ENCODE measurements at places on chromosomes 6 and 20.
A peak's percentile ranks its signal among the peaks of the same experiment; 100 is the strongest.

- DNase-seq: no peak
Observed at GRCh38 chr6:12096342-12096741, 84.2 kb downstream of the HIVEP1 start.

DNA sequence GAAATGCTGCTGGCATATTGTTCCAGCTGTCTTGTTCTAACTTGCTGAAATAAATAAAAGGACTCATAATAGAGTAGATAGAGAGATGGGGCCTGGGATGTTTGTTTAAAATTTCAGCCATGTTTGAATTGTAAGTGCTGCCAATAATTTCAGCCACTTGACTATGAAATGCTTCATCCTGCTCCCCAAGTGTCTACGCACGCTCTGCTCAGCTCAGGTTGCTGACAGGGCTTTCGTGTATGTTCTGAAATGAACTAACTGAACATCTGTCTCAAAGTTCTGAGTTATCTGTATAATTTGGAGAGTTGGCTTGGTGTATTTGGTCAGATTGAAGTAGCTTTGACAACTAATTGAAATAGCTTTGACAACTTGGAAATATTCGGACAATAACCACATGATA is 387.8 kb downstream of the BMP2 start:
- DNase-seq: no peak

DNA sequence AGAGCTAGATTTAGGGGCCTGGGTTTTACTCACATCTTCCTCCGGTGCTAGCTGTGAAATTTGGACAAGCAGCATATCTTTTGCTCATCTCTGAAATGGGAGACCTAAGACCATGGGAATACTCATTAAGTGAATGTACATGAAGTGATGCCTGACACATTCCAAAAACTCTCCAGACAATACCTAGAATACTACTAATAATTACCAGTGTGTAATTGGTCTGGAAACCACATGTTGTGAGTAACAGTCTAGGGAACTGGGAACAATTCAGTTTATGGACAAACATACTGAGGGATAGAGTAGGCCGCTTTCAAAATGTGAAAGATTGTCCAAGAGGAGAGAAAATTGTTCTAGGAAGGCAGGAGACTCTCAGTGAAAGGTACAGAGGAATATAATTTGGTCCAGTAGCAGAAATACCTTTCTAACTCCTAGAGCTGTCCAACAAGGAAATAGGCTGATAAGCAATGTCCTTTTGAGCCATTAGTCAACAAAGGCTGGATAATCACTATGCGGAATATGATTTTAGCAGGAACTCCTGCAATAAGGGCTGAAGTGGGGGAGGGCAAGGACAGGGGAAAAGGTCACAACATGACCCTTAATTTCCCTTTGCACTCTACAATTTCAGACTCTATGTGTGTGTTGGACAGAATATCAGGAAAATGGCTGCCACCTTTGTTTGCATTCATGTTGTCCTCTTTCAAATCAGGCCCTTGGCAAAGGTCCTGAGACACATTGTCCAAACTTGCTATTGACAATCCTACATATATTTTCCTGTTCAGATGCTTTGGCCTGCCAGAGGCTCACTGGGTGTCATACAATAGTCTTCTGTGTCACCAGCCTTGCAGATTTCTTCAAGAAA is 315.4 kb downstream of the PLCB1 start:
- no peak for DNase-seq

DNA sequence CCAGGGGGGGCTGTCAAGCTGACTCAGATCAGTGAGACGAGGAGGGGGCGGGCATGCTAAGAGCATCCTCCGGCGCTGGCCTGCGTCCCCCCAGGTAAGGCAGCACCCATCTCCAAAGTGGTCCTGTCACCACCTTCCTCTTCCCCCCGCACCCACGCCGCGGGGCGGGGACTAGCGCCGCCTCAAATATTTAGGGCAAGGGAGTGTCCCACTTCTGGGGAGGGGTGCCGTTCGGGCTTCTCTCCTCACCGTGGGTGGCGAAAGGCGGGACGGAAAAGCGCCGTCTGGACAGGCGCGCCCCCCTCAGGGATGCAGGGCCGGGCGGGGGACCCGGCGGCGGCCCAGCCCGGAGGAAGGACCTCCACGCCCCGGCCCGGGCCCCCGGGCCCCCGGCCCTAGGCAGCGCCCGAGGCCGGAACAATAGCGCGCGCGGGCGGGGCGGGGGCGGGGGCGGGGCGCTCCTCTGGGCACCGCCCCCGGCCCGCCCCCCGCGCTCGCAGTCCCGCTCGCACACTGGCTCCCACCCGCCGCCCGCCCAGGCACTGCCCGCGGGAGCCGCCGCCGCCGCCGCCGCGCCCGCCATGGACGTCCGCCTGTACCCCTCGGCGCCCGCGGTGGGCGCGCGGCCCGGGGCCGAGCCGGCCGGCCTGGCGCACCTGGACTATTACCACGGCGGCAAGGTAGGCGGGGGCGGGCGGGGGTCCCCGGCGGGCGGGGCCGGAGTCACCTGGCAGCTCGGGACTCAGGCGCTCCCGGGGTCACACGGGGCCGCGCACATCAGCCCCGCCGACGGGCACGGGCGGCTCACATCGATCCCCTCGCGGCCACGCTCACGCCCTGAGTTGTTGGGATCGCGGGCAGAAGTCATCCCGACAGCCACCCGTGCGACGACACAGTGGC is at the start of gene TOX2:
TSS of gene TOX2 (plus strand) at position 542 of the 900 bp plus-strand sequence. CDS start at position 582, 40 bp downstream.
- no peak for DNase-seq

DNA sequence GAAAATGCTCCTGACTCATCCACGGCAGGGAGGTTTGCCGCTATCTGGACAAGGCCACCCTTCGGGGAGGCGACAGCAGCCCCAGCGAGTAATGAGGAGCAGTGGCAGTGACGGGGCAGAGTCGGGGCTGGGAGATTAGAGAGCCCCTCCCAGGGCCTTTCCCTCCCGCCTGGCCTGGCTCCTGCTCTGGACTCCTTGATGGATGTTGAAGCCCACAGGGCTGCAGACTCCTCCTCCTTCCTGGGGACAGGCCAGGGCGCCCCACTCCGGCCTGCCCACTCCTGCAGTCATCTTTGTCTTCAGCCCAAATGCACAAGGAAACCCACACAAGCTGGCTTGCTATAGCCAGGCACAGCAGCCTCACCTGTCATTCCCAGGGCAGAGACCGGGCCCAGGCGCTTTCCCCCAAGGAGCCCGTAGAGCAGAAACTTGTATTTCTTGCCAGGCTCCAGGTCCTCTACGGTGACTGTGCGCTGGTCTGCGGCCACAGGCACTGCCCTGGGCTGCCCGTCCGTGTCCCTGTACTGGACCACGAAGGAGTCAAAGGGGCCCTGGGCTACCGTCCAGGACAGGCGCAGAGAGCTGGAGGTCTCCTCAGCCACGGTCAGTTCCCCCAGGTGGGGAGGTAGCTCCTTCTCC is 7.7 kb downstream of the CYP21A2 start:
- no peak for DNase-seq

DNA sequence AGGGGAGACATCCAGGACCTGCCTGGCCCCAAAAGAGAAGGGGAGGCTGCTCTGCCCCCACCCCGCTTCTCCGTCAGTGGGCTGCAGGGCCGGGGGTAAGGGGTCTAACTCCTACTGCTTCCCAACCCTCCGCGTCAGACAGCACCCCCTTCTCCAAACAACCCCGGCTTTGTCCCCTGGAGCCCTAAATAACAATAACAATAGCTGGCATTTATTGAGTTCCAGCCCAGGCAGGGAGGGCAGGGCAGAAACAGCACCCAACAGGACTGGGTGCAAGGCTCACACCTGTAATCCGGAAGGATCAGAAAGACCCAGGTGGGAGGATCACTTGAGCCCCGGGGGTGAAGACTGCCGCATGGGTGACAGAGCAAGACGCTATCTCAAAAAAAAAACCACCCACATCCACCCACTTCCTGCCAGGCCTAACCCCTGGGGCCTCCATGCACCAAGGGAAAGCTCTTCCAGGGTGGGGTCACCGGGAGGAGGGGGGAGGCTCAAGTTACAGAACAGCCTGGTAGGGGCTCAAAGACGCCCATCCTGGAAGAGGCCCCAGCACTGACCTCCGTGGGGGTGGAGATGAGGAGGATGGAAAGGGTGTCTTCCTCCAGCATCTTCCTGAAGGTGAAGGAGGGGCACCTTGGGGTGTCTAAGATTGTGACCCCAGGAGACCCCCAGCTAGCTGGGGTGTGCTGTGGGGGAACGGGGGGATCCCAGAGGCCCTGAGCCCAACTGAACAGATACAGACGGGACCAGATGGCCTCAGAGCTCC is 1.3 kb upstream of the FNDC11 start:
- DNase-seq: peak; percentile 54

DNA sequence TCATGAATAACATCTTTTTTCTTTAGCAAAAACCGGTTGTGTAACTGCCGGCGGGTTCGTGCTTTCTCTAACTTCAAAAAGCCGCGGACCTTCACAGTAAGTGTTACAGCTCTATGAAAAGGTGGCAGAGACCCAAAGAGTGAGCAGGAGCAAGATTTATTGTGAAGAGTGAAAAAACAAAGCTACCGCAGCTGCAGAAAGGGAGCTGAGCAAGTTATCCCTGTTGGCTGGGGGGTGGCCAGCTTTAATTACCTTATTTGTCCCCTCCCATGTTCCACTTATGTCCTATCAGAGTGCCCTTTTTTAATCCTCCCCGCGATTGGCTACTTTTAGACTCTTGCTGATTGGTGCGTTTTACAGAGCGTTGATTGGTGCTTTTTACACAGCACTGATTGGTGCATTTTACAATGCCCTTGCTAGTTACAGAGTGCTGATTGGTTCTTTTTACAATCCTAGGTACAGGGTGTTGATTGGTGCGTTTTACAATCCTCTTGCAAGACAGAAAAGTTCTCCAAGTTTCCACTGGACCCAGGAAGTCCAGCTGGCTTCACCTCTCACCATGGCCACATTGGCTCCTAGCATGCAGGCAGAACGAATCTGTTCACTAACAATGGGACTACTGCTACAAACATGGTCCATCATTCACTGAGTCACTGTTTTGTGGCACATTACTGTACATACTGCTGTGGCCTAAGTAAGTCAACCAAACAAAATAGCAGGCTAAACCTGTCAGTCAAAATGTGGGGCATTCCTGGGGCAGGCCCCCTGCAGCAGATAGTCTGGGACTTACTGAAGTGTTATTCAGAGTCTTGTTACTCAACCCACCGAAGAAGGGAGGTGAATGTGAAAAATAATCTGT is 52.8 kb downstream of the MYLIP start:
- no peak for DNase-seq

DNA sequence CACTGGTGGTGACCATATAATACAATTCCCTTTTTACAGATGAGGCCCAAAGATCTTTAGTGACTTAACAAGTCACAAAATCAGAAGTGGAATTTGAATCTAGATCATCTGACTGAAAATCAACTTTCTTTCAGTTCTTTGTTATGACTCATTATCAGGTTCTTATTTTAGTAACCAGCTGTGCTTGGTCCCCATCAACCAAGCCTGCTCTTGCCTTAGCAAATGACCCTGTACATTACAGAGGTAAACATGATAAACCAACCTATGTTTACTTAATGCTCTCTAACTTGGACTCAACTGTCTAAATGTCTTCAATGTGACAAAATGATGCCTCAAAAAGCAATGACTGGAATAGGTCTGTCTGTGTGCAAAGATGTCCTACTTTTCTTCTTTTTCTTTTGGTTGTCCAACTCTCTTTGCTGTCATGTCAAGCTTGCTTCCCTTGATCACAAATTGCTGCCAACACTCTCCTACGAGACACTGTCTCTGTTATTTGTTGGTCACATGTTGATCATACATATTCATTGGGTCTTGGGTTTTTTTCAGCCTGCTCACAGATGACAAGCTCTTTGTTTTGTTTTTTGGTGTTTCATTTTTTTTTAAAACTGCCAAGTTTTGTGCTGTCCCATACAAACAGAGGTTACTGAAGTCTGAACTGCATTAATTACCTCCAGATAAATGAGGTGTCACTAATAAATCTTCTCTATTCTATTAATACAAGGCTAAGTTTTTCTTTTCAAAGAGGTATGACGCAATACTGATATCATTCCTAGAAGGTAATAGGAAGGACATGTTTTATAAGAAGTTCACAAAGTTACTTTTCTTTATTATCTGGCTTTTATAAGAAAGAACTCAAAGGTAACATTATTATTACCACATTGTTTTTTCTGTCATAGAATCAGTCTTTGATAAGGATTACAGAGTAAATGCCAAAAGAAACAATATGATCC is 62.2 kb upstream of the PLN start:
- DNase-seq: no peak

GRCh38 chr6:153103319-153103655 is 27.8 kb downstream of the RGS17 start:
- no peak for DNase-seq

DNA sequence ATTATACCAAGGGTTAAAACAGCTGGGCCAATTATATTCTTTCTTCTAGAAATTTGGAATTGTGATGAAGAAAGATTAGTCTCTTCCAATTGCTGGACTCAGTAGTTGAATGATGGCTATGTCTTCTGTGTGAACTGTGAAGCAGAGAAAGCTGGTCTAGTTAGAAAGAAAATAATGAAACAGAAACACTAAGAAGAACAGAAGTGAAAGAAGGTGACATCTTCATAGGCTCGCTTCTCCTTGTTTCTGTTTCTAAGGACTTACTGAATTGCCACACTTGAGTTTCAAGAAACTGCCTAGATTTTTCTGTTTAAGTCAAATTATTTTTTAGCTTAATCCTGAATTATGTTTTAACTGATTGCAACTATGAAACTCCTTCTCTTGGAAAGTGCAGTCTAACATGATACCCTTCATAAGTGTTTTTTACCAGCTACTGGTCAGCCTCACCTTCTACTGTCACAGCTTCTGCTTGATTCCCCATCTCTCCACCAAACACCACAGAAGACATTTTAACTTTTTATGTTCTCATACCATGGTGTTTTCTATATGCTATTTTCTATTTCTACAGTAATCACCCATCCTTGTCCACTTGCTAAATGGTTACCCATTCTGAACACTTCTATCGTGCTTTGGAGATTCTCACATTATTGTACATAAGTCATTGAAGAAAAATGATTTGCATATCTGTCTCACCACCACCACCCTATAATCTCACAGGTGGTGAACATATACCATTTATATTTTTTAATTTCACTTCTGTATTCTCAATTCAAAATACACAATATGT is 268.8 kb downstream of the GRIK2 start:
- DNase-seq: no peak

DNA sequence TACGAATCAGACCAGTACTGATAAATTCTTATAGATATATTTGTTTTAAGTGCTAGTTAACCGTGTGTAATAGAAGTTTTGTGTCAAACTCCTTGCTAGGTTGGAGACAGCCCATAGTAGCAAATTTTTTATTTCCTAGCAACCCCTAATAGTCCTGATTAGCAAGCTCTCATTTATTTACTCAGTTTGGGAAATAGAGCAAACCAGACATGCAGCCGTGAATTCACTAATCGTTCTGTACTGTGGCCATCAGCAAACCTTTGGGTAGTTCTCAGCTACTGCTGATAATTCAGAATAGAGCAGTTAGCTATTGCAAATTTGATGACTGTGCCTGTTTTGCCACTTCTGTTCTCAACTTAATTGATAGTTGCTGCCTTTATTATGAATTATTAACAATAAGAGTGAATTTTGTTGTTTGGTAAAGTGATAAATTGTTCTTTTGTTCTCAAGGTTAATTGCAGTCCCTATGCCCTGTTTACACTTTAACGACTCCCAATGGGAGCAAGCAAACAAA is 215.8 kb downstream of the GRM1 start:
- no peak for DNase-seq

DNA sequence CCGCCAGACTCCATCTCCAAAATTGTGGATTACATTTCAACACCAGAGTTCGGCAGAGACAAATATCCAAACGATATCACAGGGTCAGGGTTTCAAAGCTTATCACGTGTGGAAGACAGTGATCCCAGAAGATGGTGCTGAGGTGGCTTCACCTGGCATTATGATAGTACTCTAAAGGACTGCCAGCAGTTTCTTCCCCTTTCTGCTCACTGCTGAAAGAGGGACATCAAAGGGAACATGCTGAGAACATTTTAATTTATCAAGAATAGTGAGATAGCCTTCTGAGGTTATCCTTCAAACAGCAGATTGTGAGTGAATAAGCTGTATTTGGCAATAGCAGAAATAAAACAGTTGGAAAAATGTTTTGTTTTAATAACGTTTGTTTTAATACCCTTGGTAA is 79.7 kb downstream of the FIG4 start:
- DNase-seq: no peak
